ENCODE measurements at places on chromosomes 3 and 15.
A peak's percentile ranks its signal among the peaks of the same experiment; 100 is the strongest.

DNA sequence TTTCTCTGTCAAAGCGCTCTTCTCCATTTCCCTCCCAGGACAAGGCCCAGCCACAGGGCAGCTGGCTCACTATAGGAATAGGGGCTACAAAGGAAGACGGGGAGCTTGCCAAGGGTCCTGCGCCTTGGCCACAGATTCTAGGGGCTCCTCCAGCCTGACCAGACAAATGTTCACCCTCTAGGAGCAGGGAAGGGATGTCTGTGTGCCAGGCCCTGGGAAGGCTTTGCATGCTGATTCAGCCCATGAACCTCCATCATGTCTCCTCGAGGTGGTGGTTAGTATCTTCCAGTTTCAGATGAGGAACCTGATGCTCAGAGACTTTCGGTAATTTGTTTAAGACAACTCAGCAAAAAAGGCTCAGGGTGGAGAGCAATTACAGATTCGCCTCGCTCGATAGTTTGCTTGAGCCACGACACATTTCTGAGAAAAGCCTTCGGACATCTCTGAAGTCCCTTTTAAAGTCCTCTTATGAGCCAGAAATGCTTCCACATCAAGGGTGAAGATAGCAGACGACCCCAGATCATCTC lies 110.0 kb downstream of the XXYLT1 start:
- no peak for DNase-seq

GRCh38 chr3:46468753-46469600 lies 4.3 kb upstream of the LTF start:
- DNase-seq = no peak

- no peak for DNase-seq
Measured at GRCh38 chr3:106837616-106838015, 539.6 kb upstream of the CCDC54 start.

GRCh38 chr3:130916507-130917167 lies 22.8 kb downstream of the ATP2C1 start:
- DNase-seq = no peak

DNA sequence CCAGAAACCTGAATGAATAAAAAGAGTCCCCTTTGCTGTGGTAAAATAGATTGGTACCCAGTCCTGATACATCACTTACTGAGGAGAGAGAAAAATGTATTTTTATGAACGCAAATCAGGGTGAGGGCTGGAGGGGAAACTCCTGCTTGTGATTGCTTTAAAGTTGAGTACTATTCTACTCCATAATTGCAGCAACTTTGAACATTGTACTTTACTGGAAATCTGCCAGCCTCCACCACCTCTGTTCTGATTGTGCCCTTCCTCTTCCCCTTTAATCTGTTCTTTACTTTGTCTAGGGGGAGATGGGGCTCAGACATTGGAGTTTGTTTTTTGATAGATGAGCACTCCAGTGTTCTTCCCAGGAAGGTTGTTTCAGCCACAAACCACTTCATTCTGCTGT lies 81.9 kb downstream of the C3orf38 start:
- DNase-seq = no peak

- no peak for DNase-seq
Measured at GRCh38 chr3:23865595-23866396, 51.0 kb downstream of the NKIRAS1 start.

DNA sequence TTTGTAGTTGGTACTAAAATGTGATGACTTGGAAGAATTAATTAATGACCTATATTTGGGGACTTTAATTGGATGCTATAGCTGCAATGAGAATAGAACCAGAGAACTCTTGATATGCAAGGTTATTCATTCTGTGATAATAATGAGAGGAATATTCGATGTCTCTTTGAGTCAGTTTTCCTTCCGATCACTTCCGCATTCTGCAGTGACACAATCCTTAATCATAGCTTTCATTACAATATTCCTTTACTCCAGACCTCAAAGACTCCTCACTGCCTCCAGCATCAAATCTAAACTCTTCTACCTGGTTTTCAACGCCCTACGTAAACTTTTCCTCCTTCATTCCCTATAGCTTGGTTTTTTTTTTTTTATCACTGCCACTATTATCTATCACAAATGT lies 21.6 kb downstream of the B3GNT5 start:
- no peak for DNase-seq

- no peak for DNase-seq
Measured at GRCh38 chr3:60309539-60310268, 941.5 kb downstream of the FHIT start.

DNA sequence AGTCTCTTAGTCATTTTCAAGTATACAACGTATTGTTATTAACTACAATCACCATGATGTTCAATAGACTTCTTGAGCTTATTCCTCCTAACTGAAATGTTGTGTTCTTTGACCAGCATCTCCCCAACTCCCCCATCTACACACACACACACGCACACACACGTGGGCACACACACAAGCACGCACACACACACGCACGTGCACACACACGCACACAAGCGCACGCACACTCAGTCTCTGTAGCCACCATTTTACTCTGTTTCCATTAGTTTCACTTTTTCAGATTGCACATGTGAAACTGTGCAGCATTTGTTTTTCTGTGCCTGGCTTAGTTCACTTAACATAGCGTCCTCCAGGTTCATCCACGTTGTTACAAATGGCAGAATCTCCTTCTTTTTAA lies 247.0 kb downstream of the XXYLT1 start:
- no peak for DNase-seq

- no peak for DNase-seq
Measured at GRCh38 chr15:79185199-79185598, 94.6 kb upstream of the RASGRF1 start.

DNA sequence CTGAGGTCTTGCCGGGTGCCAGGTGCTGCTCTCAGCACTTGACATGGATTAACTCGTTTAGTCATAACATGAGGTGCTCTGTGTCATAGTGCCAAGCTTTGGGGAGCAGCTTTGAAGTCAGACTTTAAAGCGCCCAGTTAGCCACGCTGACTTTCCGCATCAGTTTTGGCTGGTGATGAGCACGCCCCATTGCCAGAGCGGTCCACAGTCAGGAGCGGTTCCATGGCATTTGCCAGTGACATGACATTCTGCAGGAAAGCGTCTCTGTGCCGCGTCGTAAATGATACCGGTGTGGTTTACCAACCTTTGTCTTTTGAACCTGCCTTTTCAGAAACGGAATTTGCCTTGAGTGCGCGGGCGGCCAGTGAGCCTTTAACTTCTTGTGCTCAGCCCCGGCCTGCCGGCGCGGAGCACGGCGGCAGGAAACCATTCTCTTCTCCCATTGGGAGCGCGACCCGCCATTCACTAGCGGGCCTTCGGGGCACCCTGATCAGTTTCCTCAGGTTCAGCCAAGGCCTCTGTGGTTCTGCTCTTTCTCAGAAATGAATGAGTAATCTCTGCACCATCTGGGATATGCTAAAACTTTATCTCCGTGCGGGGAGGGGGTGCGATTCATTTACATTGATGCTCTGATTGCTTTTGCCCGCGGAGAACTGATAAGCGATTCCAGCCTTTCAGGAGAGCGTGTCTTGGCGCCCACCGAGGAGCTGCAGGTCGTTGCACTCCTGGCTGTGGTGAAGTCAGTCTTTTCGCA lies 1.7 kb upstream of the SLC2A2 start:
- DNase-seq = peak; percentile 79

GRCh38 chr3:174873832-174874657 lies 14.9 kb downstream of the NAALADL2 start:
- no peak for DNase-seq

GRCh38 chr3:46699676-46700523 lies 1.3 kb upstream of the TMIE start:
- DNase-seq = no peak

DNA sequence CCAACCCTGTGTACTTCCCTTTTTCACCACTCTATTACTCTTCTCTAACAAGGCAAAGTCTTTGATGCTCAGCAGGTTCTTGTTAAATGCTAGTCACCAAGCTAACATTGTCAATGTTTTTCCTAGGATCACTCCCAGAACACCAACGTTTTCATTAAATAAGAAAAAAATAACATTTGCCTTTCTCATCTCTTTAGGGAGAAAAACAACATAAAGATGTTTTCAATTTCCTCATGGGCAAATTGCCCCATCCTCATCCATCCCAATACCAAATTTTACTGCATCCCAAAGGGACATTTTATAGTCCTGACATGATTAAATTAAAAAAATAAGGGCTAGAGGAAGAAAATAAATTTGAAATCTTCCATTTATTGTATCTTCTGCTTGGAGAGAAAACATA lies 106.5 kb downstream of the SUCNR1 start:
- DNase-seq = no peak

DNA sequence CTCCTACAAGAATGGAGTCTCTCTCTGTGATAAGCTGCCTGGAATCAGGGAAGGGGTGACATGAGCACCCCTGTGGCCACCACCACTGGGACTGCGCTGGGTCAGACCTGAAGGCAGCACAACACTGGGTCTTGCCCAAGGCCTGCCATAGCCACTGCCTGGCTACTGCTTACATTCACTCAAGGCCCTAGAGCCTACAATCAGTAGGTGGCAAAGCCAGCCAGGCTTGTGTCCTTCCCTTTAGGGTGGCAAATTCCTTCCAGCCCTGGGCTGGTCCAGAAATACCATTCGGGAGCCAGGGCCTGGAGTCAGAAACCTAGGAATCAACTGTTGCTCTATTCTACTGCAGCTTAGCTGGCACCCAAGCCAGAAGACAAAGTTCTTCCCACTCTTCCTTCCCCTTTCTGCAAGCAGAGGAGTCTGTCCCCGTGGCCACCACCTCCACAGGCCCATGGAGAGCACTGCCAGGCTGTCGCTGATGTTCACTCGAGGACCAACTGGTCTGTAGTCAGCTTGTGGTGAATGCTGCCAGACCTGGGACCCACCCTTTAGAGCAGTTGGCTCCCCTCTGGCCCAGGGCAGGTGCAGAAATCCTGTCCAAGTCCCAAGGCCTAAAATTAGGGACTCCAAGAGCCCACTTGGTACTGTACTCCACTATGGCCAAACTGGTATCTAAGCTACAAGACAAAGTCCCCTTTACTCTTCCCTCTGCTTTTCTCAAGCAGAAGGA lies 307.4 kb downstream of the THSD4 start:
- DNase-seq = no peak

DNA sequence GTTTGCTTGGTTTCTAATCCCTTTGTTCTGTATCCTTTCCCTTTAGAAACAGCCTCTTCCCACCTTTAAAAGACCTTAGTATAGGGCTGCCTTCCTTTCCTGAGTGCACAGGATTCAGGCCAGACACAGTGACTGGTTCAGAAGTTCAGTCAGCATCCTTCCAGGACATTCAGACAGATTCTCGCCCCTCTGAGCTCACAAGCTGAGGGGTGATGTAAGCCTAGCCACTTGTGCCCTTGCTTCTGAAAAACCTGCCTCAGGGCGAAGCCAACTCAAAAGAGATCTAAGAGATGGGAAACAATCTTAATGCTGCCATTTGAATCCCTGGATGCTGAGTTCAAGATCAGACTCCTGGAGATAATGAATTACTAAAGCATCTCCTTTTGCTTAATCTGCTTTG lies 6.7 kb upstream of the NSMCE3 start:
- DNase-seq = no peak

- peak; percentile 20 for DNase-seq
Measured at GRCh38 chr3:57805674-57806073, 49.6 kb downstream of the SLMAP start.

GRCh38 chr15:49282366-49282765 lies 112.3 kb downstream of the GALK2 start:
- DNase-seq = peak; percentile 79

DNA sequence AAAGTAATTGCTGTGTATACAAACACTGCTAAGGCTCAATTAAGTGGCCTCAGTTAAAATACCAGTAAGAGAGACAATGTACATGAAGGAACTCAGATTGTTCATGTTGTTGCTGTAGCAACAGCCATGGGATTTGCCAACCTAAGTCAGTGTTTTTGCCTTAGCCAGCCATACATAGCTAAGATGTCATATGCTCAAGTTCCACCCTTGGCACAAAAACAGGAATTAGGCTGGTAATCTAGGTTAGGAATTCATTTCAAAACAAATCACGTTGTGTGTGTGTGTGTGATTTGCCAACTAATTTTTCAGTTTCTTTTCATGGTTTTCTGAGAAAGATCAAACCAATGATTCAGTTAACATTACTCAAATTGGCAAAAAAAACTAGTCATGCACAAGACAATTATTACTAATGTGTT lies 143.7 kb upstream of the KCNMB2 start:
- DNase-seq = no peak

DNA sequence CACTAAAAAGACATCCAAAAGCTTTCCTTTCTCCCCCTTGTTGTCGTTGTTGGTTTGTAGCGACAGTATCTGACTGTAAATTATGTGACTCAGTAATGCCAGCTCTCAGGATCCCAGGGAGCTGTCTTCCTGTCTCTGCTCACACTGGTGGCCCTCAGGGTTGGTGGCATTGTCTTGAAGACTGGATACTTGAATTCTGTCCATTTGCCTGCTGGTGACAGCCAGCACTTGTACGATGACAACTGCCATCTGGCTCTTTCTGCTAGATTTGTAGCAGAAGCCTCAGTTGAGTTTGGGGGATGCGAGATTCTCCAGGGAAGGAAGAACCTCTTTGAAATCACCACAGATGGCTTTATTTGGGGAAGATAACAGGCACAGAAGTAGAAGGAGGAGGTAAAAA lies 120.8 kb downstream of the ARPP21 start:
- no peak for DNase-seq

- peak; percentile 7 for DNase-seq
Measured at GRCh38 chr3:148158210-148158609, 539.5 kb upstream of the AGTR1 start.

DNA sequence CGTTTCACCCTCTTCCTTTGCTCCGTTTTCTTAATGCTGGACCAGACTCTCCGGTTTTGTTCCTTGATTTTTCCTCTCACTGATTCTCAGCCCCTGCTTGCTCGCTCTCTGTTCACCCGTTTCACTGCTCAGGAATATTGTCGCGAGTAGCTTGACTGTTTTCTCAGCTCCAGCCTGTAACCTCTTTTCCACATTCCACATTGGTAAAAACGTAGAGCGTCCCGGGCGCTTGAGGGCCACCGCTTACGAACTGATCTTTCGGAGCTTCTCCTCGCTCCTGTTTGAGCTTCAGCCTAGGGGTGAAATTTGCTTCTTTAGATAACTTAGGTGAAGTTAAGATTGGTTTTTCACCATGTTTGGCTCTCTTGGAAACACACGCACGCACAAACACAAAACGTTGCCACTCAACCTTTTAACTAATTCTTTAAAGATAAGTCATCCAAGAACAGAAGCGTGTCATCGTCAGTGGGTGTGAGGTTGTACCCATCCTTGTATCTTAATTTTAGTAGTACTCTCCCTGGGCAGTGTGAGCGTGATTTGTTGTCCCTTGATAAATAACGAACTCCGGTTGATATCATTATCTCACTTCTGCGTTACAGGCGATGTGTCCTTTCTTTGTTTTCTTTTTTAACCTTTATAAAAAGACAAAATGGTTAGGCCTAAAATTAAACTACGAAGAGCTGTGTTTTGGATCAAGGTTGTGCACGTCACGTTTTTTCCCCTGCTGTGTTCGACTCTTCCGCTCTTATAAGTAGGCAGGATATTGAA lies 1.0 kb downstream of the PAK2 start:
- no peak for DNase-seq

DNA sequence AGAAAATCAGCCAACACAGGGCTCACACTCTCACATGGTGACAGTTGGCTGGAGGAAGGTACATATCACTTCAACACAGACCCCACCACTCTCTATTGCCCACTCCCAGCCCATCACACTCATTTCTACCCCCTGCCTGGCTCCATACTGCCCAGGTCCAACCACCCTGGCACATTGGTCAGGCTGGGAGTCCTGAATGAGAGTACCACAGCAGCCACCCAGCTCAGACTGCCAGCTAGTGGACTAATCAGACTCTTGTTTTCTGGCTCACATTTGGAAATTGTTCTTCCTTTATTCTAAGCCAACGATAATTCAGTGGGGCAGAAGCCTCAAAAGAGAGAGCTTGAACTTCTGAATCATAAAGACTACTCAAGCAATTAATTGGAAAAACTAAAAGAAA lies 20.0 kb downstream of the MRPL46 start:
- DNase-seq = no peak

GRCh38 chr3:171699601-171700000 lies 110.7 kb downstream of the PLD1 start:
- DNase-seq = no peak
